NCI-H1436 treated with DMSO at 0.1 percent for 48 hours (cell line): ENCODE measurements at places on chromosomes 1 and 21.
A peak's percentile ranks its signal among the peaks of the same experiment; 100 is the strongest.

GRCh38 chr1:89356658-89357400, 7.0 kb upstream of the GBP6 start:
- no peak for DNase-seq

GRCh38 chr21:26546446-26547097, 26.5 kb downstream of the CYYR1 start:
- no peak for DNase-seq

- DNase-seq: no peak
Observed at GRCh38 chr1:175737451-175737850, 5.9 kb downstream of the TNR start.

DNA sequence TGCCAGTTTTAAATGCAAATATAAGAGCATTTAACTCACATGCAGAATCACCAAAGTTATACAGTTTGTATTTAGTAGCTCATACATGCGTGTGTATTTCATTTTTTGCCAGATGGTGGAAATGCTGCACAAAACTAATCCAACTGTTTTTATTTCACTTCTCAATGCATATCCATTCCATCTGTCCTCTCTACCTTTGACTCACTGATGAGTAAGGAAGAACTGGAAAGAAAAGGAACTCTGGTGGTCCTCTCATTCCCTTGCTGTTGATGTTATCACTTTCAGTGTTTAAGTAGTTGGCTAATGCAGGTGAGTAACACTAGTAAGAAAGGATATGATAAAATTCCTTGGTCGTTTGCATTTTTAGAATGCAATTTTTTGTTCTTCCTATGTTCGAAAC, 5.7 kb upstream of the SLC1A7 start:
- DNase-seq: no peak

GRCh38 chr1:101178688-101179491, 57.9 kb upstream of the S1PR1 start:
- DNase-seq: no peak

- no peak for DNase-seq
Observed at GRCh38 chr1:180231506-180231921, 1.4 kb downstream of the LHX4 start.

DNA sequence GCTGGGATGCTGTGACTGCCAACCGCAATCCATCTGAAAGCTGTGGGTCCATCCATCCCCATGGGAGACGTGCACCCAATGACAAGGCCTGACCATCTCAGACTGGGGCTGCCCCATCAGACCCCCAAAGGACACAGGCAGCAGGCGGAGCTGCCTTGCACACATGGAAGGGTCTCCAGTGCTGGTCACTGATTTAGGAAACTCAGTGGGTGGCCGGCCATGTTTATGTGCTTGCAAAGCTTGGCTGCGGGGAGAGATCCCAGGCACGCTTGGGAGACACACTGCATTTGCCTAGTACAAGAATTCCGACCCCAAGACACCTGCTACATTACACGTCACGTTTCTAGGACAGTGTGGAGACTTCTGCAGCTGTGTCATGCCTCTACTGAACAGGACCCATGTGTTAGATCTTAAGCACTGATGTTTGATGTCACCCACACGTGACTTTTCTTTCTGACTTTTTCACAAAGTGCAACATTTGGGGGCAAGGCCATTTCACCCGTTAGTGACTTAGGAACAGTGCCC, 181.4 kb downstream of the CLIC6 start:
- no peak for DNase-seq

- no peak for DNase-seq
Observed at GRCh38 chr1:56417646-56418045, 161.7 kb downstream of the PLPP3 start.

GRCh38 chr1:71089536-71090270, 8.9 kb upstream of the ZRANB2 start:
- DNase-seq: no peak

- no peak for DNase-seq
Observed at GRCh38 chr1:83547901-83548300, 451.0 kb downstream of the TTLL7 start.

DNA sequence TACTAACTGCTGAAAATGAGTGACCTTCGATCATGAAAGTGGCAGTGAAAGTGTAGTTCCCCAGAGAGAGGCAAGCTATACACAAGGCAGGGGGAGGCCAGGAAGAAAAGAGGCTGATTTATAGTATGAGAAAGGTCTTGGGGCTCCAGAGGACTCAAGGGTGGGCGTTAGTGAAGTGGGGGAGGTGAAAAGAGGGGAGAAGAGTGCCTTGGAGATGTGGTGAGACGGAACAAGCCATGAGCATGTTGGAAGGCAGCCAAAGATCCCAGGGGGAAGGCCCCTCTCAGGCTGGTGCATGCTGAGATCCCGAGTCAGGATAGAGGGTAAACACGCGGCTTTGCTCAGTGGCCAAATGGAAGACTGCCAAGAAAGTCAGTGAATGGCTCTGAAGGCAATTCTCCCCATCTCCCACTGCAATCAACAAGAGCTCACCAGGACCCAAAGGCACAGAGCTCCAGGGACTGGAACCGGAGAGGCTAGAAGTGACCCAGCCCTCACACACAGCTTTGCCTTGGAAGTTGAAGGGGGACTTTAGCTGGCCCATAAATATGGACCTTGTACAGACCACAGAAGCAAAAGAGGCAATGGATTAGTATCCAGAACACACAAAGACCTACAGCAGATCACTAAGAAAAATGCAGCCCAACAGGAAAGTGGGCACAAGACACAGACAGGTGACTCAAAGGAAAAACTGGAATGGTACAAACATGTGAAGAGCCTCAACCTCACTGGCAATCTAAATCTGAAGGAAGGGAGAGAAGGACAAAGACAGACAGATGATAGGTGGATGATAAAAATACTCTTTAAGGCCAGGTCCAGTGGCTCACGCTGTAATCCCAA, 49.6 kb downstream of the HSF2BP start:
- peak; percentile 29 for DNase-seq

GRCh38 chr21:14591377-14591776, 45.3 kb upstream of the SAMSN1 start:
- no peak for DNase-seq

DNA sequence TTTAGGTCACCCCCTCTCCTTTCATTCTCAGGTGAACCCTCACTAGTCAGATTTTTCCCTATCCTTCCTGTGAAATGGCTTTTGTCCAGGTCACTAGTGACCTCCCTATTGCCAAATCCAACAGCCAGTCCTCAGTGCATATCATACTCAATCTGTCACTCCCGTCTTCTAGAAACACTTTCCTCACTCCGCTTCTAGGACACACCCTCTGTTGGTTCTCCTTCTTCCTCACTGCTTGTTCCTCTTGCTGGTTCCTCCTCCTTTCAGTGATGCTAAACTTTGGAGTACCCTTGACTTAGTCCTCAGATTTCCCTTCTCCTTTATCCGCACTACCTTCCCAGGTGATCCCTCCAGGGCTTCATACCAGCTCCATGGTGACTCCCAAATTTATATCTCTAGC, 94.3 kb downstream of the RNF220 start:
- DNase-seq: no peak
